ENCODE measurements at places on chromosomes 12 and 14.

DNA sequence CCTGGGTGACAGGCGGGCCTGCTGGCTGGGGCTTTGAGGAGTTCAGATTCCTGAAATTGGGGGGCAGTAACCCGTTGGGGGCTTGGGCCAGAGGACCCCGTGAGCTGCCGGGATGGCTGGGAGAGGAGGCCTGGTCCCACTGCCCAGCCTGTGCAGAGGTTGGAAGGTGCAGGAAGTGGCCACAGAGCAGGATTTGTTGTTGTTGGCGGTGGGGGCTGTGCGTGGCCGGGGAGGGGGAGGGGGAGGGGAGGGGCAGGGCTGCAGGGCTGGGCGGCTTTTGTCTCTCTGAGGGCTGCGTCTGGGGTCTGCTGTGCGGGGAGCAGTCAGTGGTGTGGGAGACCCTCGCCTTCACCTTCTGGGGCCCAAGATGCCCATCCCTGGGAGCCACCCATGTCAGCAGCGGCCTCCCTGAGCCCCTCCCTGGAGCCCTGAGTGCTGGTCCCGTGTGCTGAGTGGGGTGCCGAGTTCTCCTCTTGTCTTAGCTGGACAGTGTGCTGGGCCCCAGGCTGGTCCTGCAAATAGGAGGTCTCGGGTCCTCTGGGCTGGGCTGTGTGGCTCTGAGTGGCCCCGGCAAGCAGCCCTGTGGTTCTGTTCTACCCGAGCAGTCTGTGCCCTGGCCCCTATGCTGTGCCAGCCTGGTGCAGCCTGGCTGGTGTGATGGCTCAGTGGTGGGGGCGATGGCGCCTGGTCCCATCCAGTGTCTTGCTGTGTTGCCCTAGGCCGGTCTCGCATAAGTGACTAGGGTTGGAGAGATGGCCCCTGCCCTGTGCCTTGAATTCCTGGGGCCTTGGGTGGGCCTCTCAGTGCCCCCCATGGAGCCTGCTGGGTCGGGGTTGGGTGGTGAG lies 10.3 kb downstream of the KIF26A start:
- no peak for DNase-seq

GRCh38 chr14:62162998-62163589 lies 400.9 kb downstream of the SNAPC1 start:
- DNase-seq, result peak; percentile 2

DNA sequence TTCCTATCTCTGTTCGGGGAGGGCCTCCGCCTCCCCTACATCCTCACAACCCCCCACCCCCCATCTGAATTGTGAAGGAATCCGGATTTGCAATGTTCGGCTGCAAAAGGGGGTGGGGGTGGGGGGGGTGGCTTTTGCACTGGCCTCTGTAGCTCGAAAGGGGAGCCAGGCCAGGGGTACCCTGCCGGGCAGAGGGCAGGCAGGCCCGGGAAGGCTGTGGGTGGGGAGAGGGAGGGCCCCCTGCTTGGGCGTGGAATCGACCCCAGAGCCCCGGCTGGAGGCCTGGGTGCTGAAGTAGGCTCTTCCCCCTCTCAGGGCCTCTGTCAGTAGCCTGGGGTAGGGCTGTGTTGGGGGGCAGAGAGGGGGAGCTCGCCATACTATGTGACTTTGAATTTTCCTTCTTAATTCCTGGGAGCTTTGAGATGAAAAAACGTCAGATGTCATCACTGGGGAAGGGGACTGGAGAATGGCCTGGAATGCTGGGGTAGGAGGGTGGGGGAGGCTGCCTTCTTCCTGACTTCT lies 1.1 kb downstream of the LRP1 start:
- no peak for DNase-seq

- no peak for DNase-seq
Measured at GRCh38 chr14:75660238-75660629, 442 bp downstream of the ERG28 start.

Measured in effector memory CD8-positive, alpha-beta T cell (primary cell).